Stimulated activated CD8-positive, alpha-beta memory T cell treated with anti-CD3 and anti-CD28 coated beads, Interleukin-2, amount 100 ng/mL, for 48 hours (primary cell): ENCODE measurements at places on chromosomes 1 and 21.
A peak's percentile ranks its signal among the peaks of the same experiment; 100 is the strongest.

DNA sequence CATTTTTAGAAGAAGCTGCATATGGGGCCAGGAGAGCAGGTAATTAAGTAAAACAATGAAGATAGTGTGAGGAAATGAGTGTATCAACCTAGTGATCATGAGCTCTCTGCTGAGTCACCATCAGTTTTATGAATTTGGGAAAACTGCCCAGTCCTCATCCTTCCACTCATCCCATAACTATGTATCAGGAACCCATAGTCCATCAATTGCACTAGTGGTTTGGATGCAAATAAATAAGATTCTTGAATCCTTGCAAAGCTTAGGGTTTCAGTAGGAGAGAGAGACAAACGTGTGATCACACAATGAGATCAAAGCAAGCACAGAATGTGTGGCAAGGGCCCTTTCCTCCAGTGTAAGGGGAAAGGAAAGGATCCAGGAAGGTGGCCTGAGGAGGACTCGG, 145.6 kb downstream of the ZZZ3 start:
- DNase-seq = no peak

DNA sequence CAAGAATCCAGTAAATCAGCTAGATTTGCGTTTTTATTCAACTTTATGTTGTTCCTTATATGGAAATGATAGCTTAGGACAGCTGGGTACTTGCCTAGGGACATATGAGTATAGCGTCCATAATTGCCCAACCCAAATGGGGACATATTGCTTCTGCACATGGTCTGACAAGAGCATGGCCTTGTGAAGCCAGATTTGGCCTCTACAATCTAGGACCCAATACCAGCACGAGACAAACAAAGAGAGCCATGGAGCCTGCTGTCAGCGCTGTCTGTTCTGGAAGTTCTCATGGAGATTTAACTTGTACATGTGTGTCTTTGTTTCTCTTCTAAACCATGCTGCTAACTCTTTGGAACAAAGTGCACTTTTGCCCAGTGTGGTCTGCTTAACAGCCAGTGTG, 240.0 kb upstream of the CAMK1G start:
- DNase-seq = no peak

DNA sequence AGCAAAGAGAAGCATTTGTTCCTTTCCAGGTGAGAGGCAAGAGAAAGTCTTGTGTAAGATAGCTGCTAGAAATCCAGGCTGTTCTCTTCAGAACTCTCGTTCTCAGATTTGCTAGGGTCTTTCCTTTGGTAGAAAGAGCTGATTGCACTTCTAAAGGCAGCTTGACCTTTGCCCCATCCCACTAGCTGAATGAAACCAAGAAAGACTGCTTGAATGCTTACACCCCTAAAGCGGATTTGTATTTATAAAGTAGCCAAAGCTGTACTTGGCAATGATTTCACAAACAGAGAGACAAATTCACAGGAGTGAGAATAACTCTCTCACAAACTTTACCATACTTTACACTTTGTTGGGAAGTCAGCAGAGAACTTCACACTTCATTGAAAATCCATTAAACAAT, 424.1 kb downstream of the TTLL7 start:
- no peak for DNase-seq

- no peak for DNase-seq
Observed at GRCh38 chr1:200452850-200453552, 43.2 kb upstream of the ZNF281 start.

GRCh38 chr1:185934476-185935189, 200.4 kb downstream of the HMCN1 start:
- no peak for DNase-seq

GRCh38 chr1:19028110-19028509, 71.6 kb upstream of the IFFO2 start:
- DNase-seq = no peak

DNA sequence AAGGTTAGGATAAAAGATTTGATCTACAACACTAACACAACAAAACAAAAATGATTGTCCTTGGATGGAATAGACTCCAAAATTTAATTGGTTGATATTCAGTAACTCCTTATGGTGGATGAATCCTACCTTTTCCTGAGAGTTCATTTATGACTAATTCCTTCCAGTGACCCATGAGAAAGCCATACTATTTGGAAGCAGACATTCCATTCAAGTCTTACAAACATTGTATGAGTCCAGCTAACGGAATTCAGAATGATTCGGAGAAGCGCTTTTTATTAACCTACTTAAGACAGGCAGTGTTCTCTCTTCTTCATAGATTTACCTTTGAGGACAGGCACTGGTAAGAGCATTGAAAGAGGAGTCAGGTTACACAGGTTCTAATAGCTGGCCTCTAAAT, 155.6 kb upstream of the ZNF648 start:
- no peak for DNase-seq

GRCh38 chr1:203799157-203799556, 3.7 kb downstream of the ZBED6 start:
- DNase-seq = no peak

DNA sequence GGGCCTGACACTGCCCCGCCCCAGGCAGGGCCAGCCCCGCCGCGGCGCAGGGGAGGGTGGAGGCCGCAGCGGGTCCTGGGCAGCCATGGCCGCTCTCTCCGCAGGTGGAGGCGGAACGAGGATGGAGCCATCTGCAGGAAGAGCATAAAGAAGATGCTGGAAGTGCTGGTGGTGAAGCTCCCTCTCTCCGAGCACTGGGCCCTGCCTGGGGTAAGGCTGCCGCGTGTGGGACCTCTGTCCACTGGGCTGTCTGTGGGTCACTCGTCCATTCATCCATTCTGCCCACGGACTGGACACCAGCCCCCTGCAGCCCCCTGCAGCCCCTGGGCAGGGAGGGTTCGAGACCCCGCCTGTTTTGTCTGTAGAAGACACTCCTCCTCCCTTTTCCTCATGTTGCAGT, 18.4 kb upstream of the LRRC3 start:
- no peak for DNase-seq

GRCh38 chr21:39232861-39233291, 49.6 kb upstream of the PSMG1 start:
- no peak for DNase-seq

DNA sequence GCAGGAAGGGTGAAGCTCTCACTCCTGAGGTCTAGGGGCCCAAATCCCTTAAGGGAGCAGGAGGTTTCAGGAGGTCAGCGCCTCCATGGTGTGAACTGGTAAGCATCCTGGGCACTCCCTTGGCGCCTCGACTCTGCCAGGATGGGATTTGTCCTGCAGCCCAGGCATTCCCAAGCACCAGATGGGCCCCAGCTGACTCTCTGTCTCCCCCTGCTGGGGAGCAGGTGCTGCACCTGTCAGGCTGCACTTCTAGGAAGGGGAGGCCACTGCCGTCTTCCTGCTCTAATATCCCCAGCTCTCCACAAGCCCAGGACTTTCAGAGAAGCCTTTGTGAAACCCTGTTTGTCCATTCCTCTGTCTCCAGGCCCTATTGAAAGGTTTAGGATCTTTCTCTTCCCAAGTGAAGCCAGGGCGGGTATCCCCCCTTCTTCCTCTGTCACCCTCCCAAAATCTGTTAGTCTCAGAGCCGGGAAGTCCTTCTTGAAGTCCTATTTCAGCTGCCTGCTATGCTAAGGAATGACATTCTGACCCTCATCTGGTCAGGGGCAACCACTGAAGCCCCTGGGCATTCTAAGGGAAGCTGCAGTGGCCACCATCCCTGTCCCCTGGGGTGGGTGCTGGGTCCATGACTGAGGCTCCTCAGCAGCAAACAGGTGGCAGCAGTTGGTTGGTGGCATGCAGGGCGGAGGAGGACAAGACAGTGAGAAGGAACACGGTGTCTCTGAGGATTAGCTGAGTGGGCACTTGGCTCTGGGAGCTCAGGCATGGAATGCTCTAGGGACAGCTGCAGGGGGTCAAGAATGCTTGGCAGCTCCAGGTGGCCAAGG, 3.2 kb downstream of the MYBPH start:
- DNase-seq = peak; percentile 28

DNA sequence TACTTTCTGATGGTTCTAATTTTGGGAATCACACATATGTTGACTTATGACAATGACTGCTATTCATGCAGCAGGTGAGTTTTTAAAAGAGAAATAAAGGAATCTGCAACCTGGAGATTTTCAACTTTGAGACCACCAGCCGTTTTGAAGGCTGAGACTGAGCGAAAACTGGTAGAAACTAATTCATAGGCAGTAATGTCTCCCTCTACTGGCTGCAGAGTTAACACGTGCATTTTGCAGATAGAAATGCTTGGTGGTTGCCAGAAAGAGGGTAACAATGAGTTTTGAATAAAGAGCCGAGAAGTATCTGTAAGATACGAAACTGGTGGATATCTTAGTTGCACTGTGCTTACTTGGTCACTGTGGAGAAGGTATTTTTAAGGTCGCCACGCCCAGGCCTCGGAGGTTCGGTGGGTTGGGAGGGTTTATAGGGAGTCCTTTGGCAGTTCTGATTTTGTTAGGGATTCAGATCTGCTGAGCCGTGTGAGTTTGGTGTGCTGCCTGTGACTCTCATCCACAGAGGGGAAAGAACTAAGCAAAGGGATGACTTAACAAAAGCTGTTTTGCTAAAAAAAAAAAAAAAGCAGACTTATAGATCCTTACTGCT, 83.0 kb downstream of the RYR2 start:
- no peak for DNase-seq

DNA sequence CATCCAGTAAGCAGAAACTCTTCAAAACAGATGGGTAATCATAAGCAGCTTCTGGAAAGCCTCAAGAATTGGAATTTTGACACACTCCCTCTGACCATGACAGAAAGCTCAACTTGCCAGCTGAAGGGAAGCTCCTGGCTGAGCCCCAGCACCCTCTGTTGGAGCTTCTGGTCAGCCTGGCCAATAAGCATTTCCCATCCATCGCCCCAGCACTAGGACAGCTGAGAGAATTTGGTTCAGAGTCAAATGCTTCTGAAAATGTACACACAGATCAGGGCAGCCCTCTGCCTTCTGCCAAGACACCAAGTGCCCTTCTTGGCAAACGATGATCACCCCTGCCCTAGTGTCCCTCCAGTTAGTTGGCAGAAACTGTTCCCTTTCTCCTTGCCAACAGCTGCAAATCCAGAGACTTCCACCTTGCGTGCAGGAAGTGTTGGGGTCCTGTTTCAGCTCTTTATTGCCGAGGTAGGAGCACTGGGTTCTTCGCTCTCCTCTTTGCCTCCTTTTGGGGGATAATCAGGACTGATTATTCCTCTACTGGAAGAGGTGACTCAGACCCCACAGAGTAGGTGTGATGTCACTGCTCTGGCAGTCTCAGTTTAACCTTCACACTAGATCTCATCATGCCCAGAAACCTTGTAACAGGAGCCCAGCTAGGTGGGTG, 11.9 kb downstream of the PIGV start:
- no peak for DNase-seq

DNA sequence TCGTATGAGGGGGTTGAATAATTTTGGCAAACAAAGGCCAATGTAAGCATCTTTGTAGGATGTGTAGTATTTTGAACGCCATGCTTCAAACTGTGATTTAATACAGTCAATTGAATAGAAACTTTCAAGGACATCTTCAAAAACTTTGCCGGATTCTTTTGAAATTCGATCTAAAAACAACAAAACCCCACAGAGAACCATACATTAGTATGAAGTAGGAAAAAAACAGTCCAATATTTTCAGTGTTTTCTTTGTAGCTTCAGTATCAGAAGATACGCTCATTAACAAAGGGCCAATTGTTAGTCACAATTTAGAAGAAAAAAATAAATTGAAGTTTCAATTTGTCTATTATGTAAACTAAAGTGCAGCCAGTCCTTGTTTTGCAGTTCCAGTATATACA, 20.7 kb upstream of the SYNJ1 start:
- no peak for DNase-seq

GRCh38 chr1:4652631-4653327, 1.6 kb upstream of the AJAP1 start:
- DNase-seq = peak; percentile 46

GRCh38 chr1:43453442-43454269, at the start of gene HYI:
HYI (minus strand) TSS chr1:43453931; CDS start chr1:43453793, 138 bp downstream.
- DNase-seq = peak; percentile 43

- no peak for DNase-seq
Observed at GRCh38 chr1:61247881-61248752, 165.8 kb downstream of the NFIA start.

DNA sequence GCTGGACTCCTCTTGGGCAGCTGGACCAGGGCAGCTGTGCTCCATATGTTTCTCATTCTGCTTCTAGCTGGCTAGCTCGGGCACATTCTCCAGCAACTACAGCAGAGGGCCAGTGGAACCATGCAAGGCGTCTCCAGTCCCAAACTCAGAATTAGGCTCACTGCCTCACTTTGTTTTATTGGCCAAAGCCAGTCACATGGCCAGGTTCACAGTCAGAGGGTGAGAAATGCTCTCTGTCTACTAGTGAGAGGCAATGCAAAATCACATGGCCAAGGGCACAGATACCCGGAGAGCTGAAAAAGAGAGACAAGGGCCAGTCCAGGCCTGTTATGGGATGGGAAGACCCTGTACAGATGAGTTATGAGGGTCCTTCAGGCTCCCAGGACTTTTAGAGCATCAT, 78.8 kb upstream of the KLHDC7A start:
- DNase-seq = no peak

DNA sequence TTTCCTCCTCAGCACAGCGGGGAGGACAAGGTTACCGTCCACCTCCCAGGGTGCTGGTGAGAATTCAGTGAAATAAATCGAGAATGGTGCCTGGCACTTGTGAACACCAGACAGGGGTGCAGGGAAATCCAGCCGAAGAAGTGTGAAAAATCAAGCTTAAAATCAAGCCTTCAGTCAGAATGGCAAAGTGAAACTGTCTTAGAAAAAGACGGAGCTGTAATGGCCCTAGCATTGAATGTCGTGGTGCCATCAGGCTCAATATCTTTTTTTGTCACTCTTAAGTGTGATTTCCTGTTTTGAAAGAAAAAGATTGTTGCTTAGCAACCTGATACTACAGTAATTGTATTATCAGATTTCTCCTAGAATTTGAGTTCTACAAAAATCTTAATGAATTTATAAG, 22.1 kb downstream of the EDARADD start:
- no peak for DNase-seq

GRCh38 chr1:9910076-9910422, at the start of gene CTNNBIP1:
CTNNBIP1 (minus strand) TSS chr1:9910269; CDS start chr1:9872064, 38,205 bp downstream.
- DNase-seq = no peak

DNA sequence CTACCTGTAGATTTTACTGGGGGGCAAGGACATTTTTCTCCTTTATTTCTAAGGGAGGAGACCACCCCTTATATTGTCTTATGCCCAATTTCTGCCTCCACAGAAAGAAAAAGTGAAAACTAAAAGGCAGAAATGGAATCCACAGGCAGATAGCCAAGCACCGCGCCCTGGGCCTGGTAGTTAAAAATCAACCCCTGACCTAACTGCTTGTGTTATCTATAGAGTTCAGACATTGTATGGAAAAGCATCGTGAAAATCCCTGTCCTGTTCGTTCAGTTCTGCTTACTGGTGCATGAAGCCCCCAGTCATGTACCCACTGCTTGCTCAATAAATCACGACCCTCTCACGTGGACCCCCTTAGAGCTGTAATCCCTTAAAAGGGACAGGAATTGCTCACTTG, 33.7 kb upstream of the IL6R start:
- DNase-seq = no peak

GRCh38 chr21:41666641-41667081, 100.2 kb downstream of the RIPK4 start:
- DNase-seq = no peak

GRCh38 chr1:17135530-17135929, 16.3 kb upstream of the PADI2 start:
- DNase-seq = no peak

GRCh38 chr21:33228455-33228854, 1.3 kb upstream of the IFNAR2 start:
- no peak for DNase-seq
